ENCODE measurements at places on chromosomes 7 and 10.

DNA sequence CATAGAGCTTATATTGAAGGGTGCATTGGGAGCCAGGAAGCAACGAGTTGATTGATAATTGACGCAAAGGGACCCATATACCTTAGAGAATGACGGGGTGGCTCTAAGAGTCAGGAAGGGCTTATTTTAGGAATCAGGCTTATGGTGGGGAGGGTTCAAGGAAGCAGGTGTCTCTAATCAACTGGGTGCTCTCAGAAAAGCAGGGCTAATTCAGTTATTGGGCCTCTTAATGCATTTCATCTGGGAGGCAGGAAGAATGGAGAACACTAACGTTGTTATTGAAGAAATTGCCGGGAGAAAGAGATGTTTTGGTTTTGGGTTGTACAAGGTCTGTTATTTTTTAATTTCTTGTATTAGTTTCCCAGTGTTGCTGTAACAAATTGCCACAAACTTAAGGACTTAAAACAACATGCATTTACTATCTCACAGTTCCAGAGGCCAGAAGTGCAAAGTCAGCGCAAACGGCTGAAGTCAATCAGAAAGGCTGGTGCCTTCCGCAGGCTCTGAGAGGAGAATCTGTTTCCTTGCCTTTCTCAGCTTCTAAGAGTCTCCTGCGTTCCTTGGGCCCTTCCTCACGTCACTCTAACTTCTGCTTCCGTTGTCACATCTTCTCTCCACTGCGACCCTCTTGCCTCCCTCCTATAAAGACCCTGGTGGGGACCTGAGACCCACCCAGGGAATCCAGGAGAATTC, 328.4 kb upstream of the C7orf33 start:
- no peak for DNase-seq

- no peak for DNase-seq
Measured at GRCh38 chr7:50660830-50661175, 95.6 kb upstream of the DDC start.

DNA sequence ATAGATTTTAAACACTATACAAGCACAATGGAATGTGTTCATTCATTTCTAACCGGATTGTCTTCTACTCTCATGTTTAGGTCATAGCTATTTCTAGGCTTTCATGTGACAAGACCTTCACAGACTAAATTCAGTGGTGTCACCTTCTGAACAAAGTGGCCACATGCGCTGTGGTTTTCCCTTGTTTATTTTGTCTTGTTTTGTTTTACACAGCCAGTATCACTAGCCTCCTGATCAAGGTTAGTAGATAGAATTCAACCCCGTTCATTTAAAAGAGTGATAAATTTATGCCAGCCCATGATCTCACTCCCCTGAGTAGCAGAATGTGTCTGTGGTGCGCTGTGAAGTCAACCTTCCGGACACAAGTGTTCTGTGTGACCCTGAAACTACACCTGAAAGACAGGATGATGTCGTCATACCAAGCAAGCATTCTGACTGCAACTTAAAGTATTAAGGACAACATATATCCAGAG, 209.1 kb downstream of the CREB5 start:
- DNase-seq: no peak

DNA sequence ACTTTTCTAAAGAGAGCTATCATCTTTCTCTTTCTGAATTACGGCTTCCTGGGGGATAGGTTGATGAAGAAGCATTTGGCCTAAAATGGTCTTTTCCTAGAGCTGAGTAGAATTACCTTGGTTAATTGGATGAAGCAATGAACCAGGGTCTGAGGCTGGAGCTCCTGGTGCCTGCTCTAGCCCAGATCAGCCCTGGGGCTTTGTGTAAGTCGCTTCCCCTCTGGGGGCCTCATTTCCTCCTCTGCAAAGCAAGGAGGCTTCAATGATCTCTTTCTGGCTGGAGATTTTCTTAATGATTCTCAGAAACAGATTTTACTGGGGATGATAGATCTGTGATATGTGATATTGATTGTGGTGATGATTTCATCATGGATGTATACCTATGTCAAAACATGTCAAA, 3.5 kb upstream of the CPA2 start:
- no peak for DNase-seq

DNA sequence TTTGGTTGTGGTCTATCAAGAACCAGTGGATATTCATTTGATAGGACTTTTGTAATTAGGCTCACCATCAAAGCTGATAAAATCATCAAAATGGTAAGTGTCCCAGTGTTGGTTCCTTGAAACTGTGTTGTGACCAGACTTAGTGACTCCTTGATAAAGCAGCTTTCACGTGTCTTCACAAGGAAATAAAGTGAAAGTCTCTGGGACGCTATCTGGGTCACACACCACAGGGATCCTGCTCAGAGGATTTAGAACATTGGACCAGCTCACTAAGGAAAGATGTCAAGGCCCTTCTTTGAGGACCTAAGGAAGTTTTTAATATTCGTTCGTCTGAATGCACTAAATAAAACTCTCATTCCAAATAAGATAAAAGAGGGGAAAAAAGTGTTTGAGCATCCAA, 193.1 kb downstream of the RNLS start:
- DNase-seq: no peak

- no peak for DNase-seq
Measured at GRCh38 chr7:19121977-19122588, 4.6 kb upstream of the TWIST1 start.

GRCh38 chr7:36637417-36637816, 86.9 kb downstream of the AOAH start:
- DNase-seq: no peak

GRCh38 chr7:99287779-99288534, 15.3 kb downstream of the MYH16 start:
- no peak for DNase-seq

DNA sequence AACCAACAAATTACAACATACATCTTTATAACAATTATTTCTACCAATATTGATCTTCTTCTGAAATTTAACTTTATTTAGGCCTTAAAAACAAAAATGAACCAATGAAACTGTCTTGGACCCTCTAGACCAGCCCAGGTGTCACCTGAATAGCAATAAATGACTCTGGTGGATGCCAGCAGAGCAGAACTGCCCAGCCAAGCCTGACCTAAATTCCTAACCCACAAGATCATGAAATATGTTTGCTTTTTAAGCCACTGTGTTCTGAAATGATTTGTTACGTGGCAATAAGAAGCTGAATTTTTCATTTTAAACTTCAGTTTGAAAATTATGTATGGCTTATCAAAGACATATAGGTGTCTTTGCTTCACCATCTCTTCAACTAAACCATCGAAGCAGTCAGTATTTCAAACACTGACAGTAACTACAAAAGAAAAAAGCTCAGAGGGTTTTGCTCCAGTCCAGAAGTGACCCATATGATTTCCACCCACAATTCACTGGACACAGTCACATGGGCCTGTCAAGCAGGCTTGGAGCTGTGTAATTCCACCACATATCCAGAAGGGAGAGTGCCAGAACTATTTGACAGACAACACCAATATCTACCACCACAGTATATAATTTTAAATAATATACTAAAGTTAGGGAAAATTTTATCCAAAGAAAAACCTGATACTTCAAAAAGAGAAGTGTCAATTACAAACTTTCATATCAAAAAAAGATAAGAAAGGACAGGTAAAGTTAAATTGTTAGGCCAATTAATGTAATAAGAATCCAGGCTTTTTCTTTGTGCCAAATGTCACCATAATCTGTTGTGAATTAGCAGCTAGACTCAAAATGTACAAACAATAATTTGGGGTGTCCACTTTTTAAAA, 94.5 kb downstream of the KMT2C start:
- no peak for DNase-seq

- DNase-seq: no peak
Measured at GRCh38 chr10:31215052-31215451, 104.0 kb upstream of the ZEB1 start.

DNA sequence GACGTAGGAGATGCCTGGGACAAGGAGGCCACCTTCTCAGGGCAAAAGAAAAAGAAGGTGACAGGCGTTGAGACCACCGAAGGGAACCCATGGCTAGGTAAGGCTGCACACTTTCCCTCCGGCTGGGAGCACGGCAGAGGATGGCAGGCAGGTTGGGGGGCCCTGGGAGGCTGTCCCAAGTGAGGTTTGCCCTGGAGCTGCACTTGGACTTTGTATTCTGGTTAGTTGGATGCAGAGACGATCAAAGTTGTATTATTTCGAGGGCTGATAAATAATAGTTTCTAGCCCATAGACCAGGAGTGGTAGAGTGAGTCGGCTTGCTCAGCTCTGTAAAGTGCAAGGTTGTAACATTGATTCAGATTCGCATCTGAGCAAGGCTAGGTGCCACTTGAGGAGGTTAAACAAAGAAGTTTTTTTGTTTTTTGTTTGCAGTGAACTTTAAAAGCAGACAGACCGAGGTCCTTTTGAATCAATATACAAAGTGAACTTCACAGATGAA, 608 bp downstream of the ENTPD7 start:
- no peak for DNase-seq

GRCh38 chr7:74021546-74022320, 6.2 kb upstream of the ELN start:
- no peak for DNase-seq

- no peak for DNase-seq
Measured at GRCh38 chr10:93541402-93542357, 24.8 kb upstream of the FFAR4 start.

- DNase-seq: no peak
Measured at GRCh38 chr7:26533217-26533616, 241.6 kb downstream of the SNX10 start.

- no peak for DNase-seq
Measured at GRCh38 chr10:101097881-101098280, 33.2 kb upstream of the TLX1 start.

- DNase-seq: no peak
Measured at GRCh38 chr7:70183278-70183677, 585.0 kb downstream of the AUTS2 start.

- DNase-seq: no peak
Measured at GRCh38 chr10:43254881-43255633, 11.8 kb downstream of the RASGEF1A start.

- DNase-seq: no peak
Measured at GRCh38 chr7:86950360-86950759, 109.1 kb downstream of the ELAPOR2 start.

- DNase-seq: no peak
Measured at GRCh38 chr10:21626457-21627161, 92.6 kb downstream of the MLLT10 start.

- DNase-seq: no peak
Measured at GRCh38 chr10:89002226-89002978, 11.8 kb downstream of the FAS start.

GRCh38 chr7:96316949-96317348, 4.9 kb downstream of the SLC25A13 start:
- no peak for DNase-seq

GRCh38 chr10:91009121-91009520, 88.2 kb upstream of the ANKRD1 start:
- no peak for DNase-seq
